ENCODE measurements at places on chromosomes 6 and 20. TPM values are rescaled to one million over a fixed set of nuclear protein-coding genes. Genes with fewer than 3 reads are reported as not detected.

DNA sequence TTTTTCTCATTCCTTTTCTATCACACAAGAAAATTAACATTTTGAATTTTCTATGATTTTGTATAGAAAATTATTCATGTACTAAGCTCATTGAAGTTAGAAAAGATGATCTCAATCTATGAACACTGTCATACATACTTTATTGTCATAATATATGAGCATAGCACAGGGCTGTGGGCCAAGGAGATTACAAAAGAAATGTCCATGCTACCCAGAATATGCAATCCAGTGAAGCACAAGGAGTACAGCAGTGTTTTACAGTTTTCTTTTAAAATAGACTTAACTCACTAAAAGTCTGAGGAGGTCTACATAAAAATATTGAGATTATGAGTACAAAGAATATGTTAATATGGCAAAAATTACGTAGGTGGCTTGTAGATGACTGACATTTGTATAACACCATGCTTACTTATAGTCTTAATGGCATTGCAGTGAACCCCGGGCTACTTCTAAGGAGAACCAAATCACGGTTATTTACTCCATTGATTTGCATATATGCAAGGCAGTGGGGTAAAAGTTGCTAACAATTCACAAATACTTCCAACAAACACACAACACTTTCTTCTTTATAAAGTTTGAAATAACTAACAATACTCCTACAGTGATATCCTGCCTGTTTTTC lies 257.1 kb downstream of the BCKDHB start:
- no peak for DNase-seq

GRCh38 chr6:31467151-31467550 lies 30.8 kb upstream of the MICB start:
- DNase-seq, result peak; percentile 5

The SLC13A3 gene
- not detected for total RNA-seq

DNA sequence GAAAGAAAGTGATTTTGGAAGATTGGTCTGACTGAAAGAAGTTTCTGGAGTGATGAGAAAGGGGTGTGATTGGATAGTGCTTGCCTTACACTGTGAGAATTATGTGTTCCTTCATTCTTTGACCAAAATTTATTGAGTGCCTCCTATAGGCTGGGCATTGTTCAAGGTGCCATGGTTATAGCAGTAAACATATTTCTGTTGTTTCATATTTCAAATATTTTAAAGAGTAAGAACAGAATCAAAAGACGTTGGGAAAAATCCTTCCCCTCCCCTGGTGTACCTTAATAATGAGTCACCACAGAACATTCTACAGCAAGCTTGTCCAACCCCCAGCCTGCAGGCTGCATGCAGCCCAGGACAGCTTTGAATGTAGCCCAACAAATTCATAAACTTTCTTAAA lies 78.6 kb downstream of the GCLC start:
- no peak for DNase-seq

The ITPR3 gene
- 64.2 TPM for total RNA-seq

- no peak for DNase-seq
Measured at GRCh38 chr6:160430203-160430602, 82.0 kb downstream of the SLC22A3 start.

- DNase-seq, result no peak
Measured at GRCh38 chr6:107173779-107174178, 58.5 kb upstream of the BEND3 start.

The RMND1 gene
- 14.4 TPM for total RNA-seq

- DNase-seq, result no peak
Measured at GRCh38 chr20:59074456-59074855, 31.9 kb upstream of the PRELID3B start.

The BMP5 gene
- total RNA-seq, result not detected

- no peak for DNase-seq
Measured at GRCh38 chr6:5464099-5464885, 203.0 kb downstream of the FARS2 start.

- DNase-seq, result no peak
Measured at GRCh38 chr6:43302126-43302525, 4.1 kb downstream of the SLC22A7 start.

The SLC17A9 gene
- total RNA-seq, result 11.6 TPM

- DNase-seq, result no peak
Measured at GRCh38 chr20:43953919-43954592, 39.4 kb downstream of the TOX2 start.

DNA sequence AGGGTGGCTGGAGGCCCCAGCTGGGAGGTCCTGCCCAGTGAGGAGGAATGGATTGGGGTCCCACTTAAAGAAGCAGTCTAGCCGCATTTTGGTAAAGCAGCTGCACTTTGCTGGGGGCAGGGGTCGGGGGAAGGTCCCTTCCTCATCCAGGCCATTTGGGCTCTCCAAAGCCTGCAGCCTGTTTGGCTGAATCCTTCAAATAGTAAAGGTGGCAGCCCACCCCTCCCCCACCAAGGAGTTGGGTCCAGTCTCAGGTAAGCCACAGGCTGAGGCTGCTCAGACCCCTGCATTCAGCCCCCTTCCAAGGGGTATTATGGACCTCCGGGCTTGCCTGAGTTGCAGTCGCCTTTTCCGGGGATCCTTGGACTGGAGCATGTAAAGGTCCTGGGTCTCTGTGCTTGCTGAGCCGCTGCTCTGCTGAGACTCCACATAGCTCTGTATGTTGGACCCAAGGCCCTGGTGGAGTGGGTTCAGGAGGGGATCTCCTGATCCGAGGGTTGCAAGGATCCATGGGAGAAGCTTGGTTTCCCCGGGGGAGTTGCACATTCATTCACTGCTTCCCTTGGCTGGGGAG lies 417.4 kb downstream of the KHDRBS2 start:
- no peak for DNase-seq

The C20orf144 gene
- total RNA-seq, result 0.25 TPM

- no peak for DNase-seq
Measured at GRCh38 chr6:2426561-2427340, 181.3 kb upstream of the GMDS start.

The FGD2 gene
- total RNA-seq, result 1.5 TPM

DNA sequence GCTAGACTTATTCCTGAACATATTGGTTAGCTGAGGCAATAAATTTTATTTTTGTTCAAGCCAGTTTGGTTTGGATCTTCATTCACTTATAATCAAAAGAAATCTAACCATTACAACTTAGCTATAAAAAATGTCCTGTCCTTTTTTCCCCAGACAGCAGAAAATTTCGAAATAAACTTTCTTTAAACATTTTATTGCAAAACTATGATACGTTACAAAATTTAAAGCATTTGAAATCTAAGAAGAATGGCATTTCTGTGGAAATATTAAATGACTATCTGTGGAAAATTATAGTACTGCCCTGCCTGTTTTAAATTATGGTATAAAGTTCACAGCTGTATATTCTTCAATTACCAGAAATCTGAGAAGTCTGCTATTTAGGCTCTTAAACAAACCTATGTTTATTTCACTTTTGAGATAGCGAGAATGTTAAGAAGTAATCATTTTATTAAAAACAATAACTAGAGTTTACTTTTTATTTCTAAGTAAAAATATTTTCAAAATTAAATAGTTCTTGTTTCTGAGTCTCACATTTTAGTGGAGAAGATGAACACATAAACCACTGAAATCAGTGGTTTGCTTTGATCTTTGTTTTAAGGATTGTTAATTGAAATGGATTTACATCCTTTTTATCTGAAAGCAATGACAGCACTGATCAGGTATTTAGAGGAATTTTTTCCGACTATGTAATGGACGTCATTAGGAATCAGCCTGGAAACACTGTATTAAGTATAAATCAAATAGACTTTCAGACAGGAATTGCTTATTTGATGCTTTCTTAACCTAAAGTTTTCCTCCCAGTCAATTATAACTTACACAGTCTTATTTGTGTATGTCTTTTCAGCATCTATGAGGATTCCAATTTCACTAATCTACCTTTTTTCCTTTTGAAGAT lies 553.7 kb downstream of the COL12A1 start:
- no peak for DNase-seq

DNA sequence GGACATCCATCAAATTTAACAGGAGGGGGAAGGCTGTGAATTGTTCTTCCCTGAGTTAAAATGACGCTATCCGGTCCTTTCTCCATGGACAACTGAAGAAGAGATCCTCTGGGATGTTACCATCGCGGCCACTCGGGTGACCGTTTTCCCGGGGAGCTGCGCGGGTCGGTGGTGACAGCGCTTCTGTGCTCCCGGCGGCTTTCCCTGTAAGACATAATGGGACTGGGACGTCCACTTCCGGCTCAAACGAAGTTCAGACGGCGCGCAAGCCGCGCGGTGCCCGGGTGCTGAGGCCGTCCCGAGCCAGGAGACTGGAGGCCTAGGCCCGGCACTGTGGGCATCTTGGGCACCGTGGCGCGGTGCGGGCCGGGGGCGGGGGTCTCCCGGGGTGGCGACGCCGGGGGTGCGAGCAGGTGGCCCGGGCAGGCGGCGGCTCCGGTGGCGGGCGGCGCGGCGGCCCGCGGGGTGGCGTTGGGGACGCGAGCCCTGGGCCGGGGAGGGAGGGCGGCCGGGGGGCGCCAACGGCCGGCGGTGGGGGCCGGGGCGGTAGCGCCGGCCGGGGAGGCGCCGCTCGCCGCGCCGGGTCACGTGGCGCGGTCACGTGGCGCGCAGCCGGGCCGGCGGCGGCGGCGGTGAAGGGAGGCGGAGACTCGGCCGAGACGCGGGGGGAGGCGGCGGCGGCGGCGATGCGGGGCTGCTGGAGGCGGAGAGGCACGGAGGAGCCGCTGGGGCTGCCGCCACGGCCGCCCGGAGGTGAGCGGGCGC lies 63.6 kb downstream of the GTF2H5 start:
- DNase-seq, result peak; percentile 74

DNA sequence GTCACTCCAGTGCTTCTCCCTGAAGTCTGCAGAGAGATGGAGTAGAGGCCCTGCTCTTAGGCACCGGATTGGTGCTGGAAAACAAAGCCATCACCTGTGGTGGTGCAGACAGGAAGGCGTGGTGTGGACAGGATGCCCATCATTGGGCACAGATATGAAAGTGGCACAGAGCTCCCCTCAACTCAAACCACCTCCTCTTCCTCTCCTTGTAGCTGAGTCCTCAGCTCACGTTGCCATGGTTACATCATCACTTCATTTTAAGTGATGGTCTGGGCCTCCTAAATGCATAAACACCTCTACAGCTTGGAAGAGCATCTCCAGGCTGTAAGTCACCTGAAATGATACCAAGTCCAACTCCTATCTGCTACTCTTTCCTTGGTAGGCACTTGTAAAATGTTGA lies 8.0 kb upstream of the RTF2 start:
- peak; percentile 73 for DNase-seq

- DNase-seq, result no peak
Measured at GRCh38 chr6:105592329-105592728, 189.4 kb upstream of the PREP start.

- no peak for DNase-seq
Measured at GRCh38 chr6:142695016-142695415, 250.0 kb downstream of the HIVEP2 start.

DNA sequence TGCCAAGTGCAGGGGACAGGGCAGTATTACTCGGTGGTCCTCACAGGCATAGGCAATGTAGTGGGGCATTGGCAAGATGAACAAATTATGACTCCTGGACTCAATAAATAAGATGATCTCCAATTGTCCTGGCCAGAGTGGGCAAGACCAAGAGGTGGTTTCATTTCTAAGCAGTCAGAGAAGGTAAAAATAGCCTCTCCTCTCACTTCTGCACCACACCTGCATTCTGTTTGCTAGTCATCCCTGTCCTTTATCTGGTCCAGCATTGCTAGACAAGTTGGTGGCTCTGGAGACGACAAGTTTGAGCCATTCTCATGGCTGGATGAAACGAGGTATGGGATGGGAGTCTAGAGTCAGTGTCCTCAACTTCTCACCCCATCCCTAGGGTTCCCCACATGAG lies 83.0 kb downstream of the BANF2 start:
- DNase-seq, result no peak

The SYNDIG1 gene
- total RNA-seq, result not detected

The LST1 gene
- 36.8 TPM for total RNA-seq

DNA sequence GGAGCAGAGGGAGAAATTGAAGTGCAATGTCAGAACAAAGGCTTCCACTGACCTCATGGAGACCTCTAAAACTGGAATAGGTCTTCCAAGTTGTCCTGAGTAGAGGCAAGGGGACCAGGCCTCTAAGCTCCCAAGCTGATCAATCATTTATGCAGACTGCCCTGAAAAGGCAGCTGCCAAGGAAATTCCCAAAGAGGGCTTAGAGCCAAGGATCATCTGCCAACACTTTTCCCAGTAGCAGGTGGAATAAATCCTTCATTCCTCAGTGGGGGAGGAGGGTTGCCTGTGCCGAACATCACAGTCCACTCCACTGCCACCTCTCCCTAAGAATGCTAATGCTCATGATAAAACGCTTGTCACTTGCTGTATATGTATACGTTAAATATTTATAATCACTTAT lies 29.3 kb upstream of the RALY start:
- DNase-seq, result no peak

The MLN gene
- not detected for total RNA-seq

The BTN1A1 gene
- total RNA-seq, result not detected

The ISM1 gene
- 1.3 TPM for total RNA-seq

The MCM9 gene
- 19.9 TPM for total RNA-seq

- DNase-seq, result no peak
Measured at GRCh38 chr20:61253640-61254511, 1.8 kb downstream of the CDH4 start.

DNA sequence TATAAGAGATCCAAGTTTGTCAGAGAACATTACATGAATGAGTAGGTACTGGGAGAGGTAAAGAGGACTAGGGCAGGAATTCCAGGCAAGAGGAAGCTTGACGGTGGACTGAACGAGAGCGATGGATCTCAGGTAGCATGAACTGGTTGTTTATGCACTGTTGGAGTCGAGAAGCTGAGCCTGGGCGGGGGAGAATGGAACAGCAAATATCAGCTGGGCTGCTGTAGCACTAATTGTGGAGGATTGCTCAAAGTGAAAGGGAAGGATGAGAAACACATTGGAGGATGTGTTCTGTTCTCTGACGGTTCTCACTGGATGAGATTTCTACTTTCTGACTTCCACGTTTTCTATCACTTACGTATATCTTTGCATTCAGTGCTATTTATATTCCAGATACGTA lies 164.2 kb downstream of the PHF3 start:
- DNase-seq, result no peak

GRCh38 chr6:113560376-113560775 lies 296.8 kb upstream of the MARCKS start:
- DNase-seq, result no peak

DNA sequence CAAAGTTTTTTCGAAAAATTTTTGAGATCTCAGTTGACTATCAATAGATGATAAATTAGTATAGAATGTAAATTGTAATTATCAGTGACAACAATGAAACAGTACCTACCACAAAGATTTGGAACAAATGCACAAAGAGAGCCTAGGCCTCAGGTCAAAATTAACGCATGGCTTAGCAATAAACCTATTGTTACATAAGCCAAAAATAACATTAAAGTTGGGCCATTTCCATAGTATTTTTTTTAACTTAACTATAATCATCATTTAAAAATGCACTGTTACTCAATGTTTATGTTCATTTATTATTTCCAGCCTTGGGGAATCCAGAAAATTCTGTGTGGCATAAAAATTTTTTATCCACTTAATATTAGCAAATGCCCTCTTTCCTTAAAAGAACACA lies 117.0 kb downstream of the EPB41L2 start:
- no peak for DNase-seq

The THBD gene
- not detected for total RNA-seq

GRCh38 chr20:17223553-17223952 lies 3.3 kb upstream of the PCSK2 start:
- no peak for DNase-seq

- DNase-seq, result no peak
Measured at GRCh38 chr6:1461207-1461606, 71.8 kb downstream of the FOXF2 start.

GRCh38 chr6:142721215-142721920 lies 223.6 kb downstream of the HIVEP2 start:
- DNase-seq, result no peak

The CYP39A1 gene
- total RNA-seq, result not detected
